ENCODE measurements at places on chromosomes 2 and 18.

DNA sequence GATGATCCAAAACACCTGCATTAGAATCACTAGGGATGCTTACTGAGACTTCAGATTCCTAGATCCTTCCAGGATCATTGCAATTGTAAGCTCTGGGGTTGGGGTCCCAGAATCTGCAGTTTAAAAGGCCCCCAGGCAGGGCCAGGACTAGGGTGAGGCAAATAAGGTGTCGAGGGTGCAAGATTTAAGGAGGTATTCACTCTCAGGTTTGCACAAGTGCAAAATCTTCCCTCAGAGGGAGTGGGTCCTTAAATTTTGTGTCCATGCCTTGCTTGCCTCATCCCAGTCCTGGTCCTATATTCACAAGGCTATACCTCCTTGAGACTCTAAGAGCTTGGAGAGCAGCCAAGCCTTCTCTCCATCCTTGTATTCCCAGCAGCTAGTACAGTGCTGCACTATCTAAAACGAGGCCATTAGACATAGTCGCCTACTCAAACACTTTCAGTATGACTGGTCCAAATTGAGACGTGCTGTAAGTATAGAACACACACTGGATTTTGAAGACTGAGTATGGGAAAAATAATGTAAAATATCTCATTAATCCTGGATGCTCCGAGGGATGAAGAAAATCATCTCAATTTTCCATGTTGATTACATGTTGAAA lies 31.6 kb upstream of the MREG start:
- no peak for DNase-seq

DNA sequence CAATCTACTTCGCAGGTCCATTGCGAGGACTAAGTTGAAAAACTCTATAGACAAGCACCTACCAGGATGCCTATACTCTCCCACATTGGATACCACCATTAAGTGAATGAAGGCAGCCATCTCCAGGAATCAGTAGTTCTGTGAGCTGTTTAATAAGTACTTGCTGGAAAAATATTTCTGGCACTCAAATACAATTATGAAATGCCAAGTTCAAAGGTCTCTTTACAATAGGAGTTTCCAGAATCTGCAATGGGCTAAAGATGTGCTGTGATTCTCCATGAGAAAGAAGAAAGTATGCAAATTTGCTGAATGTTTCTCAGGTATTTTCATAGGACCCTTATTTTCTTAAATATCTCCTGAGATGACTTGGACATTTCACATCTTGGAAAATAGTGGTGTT lies 103.0 kb downstream of the AP1S3 start:
- no peak for DNase-seq

- DNase-seq = peak; percentile 99
Measured at GRCh38 chr18:37393945-37394609, 171.5 kb downstream of the CELF4 start.

- DNase-seq = no peak
Measured at GRCh38 chr2:69723791-69724190, 18.1 kb upstream of the ANXA4 start.

GRCh38 chr2:202072737-202073401 lies at the start of gene KIAA2012:
TSS of gene KIAA2012 (plus strand) at chr2:202073255. CDS start at chr2:202073628, 373 bp downstream.
- no peak for DNase-seq

- no peak for DNase-seq
Measured at GRCh38 chr2:156615836-156616322, 179.7 kb downstream of the GPD2 start.

DNA sequence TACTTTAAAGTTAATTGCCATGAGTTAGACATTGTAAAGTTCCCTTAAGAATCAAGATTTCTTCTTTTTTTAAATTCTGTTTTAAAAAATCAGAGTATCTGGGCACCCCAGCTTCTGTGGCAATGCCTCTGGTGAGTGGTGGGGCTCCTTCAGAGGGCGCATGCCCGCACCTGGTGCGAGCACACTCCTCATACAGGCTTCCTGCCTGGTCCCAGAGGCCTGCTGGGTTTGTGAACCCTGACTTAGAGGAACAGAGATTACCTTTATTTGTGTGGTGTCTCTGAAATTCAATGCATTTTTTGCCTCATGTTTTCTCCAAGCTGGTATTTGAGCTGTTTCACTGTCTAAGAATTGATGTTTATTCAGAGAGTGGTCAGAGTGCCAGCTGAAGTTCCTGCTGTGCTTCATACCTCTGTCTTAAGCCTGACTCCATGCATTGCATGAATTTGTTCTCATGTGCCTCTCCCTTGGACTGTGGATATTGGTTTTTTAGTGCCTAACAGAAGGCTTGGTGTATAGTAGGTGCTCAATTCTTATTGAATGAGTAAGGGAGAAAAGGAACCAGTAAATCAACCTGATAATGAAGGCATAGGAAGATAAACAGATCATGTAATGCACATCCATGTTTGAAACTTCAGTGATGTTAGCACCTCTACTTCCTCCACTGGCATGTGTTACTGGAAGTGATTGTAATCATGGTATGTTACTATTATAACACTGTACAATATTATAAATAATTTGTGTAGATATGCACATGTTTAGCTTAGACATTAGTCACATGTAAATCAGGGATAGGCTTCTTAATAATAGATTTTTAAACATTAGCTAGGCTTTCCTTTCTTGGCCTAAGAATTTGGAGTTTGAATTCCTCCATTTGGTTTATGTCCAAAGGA lies 29.0 kb downstream of the PHLPP1 start:
- peak; percentile 19 for DNase-seq

GRCh38 chr2:171487803-171488259 lies 34.4 kb upstream of the CYBRD1 start:
- DNase-seq = no peak

DNA sequence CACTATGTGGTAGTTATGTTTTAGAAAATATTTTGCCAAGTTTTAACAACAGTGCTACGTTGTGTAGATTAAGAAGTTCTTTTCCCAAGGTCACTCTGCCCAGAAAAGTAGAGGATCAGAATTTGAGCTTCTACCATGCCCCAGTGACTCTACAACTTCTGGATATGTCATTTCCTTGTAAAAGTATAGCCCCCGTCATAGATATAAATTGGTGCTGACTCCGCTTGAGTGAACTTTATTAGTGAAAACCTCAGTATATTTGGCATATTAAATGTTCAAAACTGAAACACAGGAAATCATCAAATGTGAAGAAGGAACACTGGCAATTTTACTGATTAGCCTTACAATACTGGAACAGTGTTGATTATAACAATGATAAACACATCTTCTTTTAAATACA lies 256.7 kb upstream of the UBE2E3 start:
- no peak for DNase-seq

DNA sequence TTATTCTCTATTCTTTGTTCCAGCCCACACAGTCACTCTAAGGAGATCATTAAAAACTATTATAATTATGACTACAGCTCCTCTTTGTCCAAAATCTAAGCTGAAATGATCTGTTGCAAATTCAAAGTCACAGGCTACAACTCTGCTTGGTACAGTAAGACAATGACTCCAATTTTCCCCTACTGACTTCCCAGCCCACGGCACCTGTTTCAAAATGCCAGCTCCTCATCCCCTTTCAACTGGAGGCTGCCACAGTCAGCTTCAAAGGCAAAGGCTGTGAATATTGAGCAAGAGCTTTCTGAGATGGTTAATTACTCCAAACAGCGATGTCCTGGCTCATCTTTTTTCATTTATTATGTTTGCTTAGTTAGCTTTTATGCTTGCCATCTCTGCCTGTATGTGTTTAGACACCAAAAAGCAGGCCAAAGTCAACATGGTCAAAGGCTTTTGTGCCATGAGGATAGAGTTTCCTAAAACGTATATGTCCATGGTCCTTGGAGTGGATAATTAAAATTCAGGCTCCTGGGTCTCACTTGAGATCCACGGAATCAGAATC lies 141.1 kb downstream of the DOCK10 start:
- peak; percentile 40 for DNase-seq

DNA sequence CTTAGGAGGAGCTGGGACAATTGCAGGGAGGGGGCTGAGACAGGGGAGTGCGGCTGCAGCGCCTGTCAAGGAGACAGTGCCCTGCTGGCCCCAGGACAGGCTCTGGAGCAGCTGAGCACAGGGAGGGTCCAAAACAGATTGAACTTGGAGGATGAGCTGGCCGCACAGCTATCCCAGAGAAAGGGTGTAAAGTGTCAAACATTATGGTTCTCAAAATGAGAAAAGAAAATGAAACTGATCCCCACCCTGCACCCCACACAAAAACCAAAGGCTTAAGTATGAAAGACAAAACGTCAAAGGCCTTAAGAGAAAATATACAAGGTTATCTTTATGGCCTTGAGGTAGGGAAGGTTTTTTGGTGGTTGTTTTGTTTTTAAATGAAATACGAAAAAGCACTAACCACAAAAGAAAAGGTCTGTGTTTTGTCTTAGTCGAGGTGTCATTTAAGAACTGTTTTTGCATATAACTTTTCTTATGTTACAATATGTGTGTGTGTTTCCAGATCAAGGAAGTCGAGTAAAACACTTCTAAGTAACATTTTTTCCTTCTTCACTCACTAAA lies 111.8 kb downstream of the HDAC4 start:
- no peak for DNase-seq

Measured in NCI-H146 (cell line).